ENCODE measurements at places on chromosomes 3 and 15.

DNA sequence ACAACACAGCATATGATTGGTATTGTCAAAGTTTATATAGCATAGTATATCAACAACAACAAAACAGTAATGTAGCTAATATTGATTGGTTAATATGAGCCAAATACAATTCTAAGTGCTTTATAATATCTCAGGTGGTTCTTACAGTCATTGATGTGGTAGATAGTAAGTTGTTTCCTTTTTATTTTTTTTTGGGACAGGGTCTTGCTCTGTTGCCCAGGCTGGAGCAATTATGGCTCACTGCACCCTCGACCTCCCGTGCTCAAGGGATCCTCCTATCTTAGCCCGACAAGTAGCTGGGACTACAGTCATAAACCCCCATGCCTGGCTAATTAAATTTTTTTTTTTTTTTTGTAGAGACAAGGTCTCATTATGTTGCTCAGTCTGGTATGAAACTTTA, 2.7 kb downstream of the RNF13 start:
- DNase-seq: no peak

GRCh38 chr3:14849638-14850230, 31.0 kb downstream of the FGD5 start:
- DNase-seq: no peak

DNA sequence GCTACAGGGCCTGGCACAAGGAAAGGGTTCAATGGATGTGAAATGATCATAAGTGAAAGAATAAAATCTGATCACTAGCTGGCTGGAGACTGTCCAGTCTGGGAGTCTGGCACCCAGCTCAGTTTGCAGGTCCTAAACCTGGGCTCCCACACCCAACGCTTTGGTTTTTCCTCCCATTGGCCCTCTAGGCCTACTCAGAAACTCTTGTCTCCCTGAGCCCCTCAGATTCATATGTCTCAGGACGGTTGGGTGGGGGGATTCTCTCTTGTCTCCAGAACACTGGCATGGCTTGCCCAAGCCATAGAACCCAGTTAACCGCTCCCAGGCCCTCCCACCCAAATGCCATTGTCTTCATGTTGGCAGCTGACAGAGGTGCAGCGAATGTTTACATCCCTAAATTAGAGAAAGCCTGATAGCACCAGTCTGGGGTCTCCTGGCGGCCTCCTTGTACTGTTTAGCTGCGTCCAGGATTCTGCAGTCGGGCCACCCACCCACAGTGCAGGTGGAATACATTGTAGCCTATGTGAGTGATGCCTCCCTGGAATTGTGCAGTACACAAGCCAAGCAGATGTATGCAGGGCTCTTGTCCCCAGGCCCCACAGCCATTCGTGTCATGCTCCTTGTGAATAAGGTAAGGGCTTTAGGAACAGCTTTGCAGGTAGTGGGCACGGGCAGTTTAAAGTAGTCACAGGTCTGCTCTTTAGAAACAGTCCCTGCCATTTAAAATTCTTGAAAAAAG, 266.3 kb downstream of the XXYLT1 start:
- DNase-seq: no peak

DNA sequence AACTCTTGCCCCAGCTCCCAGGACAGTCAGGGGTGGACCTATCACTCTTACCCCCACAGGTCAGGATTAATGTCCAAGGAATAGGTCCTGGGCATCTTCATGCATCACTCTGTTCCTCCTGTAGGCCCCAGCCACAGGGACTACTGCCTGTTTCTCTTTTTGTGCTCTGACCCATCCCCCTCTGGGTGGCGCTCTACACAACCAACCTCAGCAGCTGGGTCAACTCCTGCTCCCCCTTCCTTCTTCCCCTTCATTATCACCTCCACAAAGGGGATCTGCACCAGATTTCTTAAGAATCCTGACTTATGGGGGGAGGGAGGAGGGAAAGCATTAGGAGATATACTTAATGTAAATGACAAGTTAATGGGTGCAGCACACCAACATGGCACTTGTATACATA, 12.2 kb upstream of the TRANK1 start:
- DNase-seq: no peak

DNA sequence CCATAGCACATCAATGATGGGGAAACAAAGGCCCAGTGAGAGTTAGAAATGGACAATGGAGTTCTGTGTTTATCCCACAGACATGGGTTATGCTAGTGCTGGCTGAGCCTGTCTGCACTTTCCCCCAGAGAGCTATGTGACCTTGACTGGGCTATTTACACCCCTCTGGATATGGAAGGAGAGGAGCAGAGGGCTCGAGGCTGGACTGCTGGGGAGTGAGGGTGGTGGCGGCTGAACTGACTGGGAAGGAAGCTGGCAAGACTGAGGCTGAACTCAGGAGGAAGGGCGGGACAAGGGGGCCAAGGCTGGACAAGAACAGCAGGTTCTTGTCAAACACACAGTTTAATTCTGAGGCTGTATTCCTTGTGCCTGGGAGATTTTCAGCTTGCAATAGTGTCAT, 10.8 kb upstream of the INSYN1 start:
- no peak for DNase-seq

- DNase-seq: no peak
These were observed 115.4 kb upstream of the RAD18 start for GRCh38 chr3:9078561-9079240.

- DNase-seq: no peak
These were observed 131.4 kb downstream of the TMCO5A start for GRCh38 chr15:38065721-38066345.

DNA sequence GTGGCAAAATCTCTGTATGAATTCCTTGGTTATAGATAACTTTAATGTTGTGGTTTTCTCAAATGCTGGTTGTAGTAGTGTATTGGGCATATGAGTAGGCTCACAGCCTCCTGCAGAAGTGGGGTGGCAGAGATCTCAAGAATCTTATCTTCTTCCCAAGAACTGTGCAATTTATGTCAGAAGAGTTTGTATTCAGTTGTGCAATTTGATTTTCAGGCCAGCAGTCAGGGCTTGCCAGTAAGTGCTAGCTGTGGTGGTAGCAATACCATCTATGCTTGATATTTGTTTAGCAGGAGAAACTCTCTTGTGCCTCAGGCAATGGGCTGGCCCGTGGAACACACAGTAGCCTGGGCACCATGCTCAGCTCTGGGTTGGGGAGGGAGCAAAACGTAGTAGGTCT, 58.4 kb upstream of the GOLIM4 start:
- DNase-seq: no peak

GRCh38 chr3:12420393-12420792, 63.9 kb upstream of the TSEN2 start:
- no peak for DNase-seq

GRCh38 chr3:126493051-126493450, 17.4 kb upstream of the ZXDC start:
- DNase-seq: no peak

DNA sequence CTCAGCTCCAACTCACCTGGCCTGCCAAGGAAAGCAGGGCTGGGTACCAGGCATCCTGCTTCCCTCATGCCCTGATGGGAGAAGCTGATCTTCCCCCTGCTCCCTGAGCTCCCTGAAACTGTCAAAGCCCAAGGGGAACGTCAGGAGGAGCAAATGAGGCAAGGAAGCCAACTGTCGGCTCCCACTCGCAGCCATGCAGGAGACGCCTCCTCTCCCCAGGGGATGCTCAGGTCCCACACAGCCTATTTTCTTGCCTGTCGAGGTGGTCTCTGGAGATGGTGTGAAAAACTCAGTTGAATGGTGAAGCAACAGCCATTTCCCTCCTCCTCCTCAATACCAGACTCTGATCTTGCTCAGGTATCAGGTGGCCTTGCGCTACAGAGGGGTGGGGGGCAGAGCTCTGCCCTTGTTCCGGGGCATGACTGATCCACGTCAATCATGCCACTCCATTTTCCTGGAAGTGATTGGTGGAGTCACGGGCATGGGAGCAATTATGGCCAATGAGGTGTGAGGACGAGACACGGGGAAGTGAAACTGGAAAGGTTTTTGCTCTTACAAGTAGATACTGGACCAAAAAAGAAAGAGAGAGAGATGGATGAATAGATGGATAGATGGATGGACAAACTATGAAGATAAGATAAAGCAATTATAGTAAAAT, 58.2 kb downstream of the SLC6A1 start:
- DNase-seq: no peak

DNA sequence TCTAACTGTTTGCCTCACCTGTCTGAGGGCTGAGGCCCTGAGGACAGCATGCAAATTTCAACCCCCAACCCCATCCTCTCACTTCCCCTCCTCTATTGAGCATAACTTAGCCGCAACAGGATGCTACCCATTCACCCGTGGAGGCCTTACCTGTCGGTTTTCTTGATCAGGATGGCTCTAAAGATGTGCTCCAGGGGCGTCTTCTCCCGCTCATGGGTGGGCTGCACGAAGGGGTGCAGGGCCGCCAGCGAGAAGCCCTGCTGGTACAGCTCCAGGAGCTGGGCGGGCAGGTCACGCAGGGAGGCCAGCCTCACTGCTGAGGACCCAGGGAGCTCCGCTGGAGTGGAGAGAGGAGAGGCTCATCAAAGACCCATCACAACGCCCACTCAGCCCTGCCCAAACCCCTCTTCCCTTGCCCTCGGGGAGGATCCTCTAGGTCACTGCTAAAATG, 79.8 kb downstream of the RFTN1 start:
- no peak for DNase-seq

DNA sequence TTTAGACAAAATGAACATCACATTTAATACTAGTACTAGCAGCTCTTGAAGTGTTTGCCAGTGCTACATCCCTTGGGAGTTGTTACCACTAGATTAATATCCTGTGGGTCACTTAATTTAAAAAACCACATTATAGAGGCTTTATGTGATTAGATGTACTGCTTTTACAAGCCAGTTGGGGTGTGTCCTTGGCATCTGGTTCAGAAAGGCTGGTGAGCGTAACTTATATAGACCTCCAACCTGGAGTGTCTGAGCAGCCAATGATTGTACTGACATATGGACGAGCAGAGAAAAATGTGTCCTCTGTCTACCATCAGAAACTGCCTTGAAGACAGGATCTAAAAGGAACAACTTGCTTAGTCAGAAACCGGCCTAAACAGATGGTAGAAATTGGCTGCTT, 306.2 kb upstream of the ATP11B start:
- DNase-seq: no peak

DNA sequence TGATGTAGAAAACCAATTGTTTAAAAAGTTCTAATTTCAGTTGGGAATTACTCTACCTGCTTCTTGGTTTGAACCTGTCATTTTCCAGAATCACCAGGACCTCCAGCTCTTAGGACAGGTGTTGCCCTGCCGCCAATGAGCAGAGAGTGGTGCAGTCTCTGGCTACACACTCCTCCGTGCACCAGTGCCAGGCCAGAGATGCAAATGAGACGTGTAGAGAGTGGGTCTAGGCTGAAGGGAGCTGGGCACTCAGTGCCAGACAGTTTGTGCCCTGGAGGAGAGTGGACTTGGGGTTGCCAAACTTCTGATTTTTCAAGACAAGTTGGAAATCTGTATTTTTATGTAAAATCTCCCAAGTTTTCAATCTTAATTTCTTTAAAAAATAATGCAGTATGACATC, 566.2 kb downstream of the MAGI1 start:
- no peak for DNase-seq

- DNase-seq: peak; percentile 35
These were observed 37.7 kb upstream of the FGD5 start for GRCh38 chr3:14780927-14781507.

GRCh38 chr3:117719316-117719926, 1009.8 kb downstream of the TUSC7 start:
- DNase-seq: no peak

GRCh38 chr15:40438712-40439111, 2.0 kb upstream of the BAHD1 start:
- DNase-seq: no peak

GRCh38 chr3:105806359-105806758, 62.5 kb downstream of the CBLB start:
- no peak for DNase-seq

GRCh38 chr3:30617069-30617468, 10.7 kb downstream of the TGFBR2 start:
- DNase-seq: no peak

GRCh38 chr3:181384970-181385369, 326.8 kb upstream of the SOX2 start:
- DNase-seq: no peak

DNA sequence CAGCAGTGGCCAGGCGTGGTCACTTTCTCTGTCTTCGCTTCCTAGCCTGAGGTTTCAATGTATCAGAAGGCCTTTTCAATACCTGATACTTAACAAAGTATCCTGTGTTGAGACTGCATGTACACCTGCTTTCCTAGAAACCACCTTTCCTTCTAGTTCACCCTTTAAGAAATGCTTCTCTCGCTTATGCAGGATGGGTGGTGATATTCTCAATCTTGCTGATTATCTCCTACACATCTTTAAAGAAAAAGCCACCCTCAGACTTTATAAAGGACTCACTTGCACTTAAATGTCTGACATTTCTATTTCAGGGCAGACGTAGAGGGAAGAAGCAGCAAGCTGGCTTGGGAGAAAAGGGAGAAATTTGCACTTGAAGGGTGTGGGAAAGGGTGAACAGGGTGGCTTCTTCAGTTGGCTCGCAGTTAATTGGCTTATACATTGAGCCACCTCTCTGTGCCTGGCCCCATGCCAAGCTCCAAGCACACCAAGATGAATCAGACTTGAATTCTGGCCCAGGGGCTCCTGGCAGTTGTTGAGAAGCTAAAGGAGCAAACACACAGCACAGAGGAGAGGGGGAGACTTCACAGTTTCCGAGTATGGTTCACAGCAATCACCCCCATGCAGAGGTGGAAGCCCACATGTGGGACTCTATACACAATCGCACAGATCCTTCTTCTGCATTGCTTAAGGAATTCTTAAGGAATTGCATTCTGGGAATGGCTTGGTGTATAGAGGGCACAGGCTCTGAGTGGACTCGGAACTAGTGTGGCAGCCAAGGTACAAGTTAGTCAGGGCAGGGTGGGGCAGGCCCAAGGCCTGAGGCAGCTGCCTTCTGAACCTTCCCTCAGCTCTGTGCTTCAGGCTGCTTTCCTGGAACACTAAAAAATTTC, 1.3 kb downstream of the ARL6IP5 start:
- no peak for DNase-seq

GRCh38 chr15:34861214-34861613, 65.9 kb upstream of the ACTC1 start:
- DNase-seq: no peak

GRCh38 chr15:63240109-63240508, 37.3 kb upstream of the APH1B start:
- DNase-seq: no peak

- DNase-seq: no peak
These were observed 98.6 kb downstream of the CHL1 start for GRCh38 chr3:295166-295565.

DNA sequence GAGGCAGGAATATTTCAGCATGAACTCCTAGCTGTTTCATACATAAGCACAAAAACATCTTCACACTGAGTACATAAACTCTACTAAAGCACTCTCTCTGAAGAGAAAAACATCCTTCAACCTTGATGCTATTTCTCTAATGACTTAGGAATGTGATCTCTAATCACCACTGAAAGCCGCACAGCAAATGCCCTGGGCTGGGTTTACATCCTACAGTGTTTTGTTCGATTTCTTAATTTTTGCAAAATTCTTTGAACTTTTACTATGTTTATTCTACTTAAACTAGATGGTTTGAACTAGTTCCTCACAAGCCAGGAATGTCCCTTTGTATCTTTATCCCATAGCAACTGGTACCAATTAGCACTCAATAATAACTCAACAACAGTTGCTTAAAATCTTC, 130.9 kb upstream of the ABI3BP start:
- DNase-seq: no peak
